ENCODE measurements at places on chromosomes 6 and 20.
A peak's percentile ranks its signal among the peaks of the same experiment; 100 is the strongest.

GRCh38 chr20:4113615-4114603 is 98.6 kb upstream of the RNF24 start:
- no peak for DNase-seq

- DNase-seq, result peak; percentile 55
Measured at GRCh38 chr6:111843347-111844147, 29.7 kb downstream of the FYN start.

- no peak for DNase-seq
Measured at GRCh38 chr20:58392286-58392685, 3.3 kb downstream of the VAPB start.

- DNase-seq, result no peak
Measured at GRCh38 chr6:63236398-63236817, 25.1 kb downstream of the FKBP1C start.

DNA sequence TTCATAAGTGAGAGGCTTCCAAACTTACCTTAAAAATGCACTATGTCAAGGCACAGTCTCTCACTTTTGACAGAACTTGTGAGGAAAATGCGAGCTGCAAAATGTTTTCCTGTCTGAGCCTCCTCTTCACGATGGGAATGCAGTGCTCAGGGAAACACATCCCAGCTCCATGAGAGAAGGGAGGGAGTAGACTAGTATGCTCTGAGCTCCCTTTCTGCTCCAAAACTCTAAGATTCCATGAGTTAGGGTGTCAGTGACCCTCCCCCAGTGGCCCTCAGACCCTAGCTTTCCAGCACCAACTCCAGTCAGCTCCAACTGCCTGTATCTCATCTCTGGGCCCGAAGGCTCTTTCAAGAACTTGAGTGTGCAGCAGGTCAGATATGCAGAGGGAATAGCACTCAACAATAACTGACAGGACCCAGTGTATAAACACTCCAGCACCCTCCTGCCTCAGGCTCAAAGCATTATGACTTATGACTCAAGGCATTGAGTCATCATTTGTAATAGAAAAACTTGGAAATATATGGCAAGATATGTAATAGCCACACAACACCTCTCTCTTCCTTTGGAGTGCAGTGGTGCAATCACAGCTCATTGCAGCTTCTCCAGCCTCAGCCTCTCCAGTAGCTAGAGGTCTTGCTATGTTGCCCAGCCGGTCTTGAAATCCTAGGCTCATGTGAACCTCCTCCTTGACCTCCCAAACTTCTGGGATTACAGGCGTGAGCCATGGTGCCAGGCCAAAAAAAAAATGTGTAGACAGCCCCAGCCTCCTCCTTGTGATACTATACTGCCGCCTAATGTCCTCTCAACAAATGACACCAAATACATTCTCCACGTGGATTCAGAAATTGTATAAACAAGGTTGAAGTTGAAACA is 16.7 kb upstream of the ENTPD6 start:
- no peak for DNase-seq

DNA sequence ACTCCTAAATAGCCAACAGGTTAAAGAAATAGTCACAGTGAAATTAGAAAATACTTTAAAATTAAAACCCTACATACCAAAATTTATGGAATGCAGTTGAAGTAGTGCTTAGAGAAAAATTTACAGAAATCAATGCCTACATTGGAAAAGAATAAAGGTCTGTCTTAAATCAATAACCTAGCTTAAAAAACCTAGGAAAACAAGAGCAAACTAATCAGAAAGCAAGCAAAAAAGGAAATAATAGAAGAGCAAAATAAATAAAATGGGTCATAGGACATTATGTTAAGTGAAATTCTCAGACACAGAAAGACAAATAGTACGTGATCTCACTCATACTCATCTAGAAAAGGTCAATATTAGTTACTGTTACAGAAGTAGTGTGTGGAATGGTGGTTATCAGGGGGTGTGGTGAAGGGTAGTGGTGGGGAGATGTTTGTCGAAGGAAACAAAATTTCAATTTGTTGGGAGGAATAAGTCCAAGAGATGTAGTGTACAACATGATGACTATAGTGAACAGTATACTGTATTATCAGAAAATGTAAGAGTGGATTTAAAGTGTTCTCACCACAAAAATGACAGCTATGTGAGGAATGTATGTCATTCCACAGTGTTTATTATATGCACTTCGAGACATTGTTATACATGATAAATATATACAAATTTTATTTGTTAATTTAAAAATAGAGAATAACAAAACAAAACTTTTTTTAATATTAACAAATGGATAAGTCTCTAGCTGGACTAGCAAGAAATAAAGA is 423.6 kb downstream of the CDH26 start:
- DNase-seq, result no peak

GRCh38 chr20:48919882-48920526 is 1.5 kb upstream of the ARFGEF2 start:
- DNase-seq, result no peak

- DNase-seq, result no peak
Measured at GRCh38 chr6:113750151-113750855, 106.8 kb upstream of the MARCKS start.

GRCh38 chr20:24461848-24462247 is 7.6 kb upstream of the SYNDIG1 start:
- DNase-seq, result no peak

GRCh38 chr6:169263836-169264608 is 10.4 kb upstream of the THBS2 start:
- DNase-seq, result peak; percentile 49

- DNase-seq, result peak; percentile 70
Measured at GRCh38 chr6:157381631-157382621, 936 bp downstream of the ZDHHC14 start.

- no peak for DNase-seq
Measured at GRCh38 chr6:100088009-100088408, 94.0 kb upstream of the MCHR2 start.

- DNase-seq, result peak; percentile 84
Measured at GRCh38 chr6:170262489-170263088, 28.3 kb downstream of the DLL1 start.

- DNase-seq, result no peak
Measured at GRCh38 chr6:10303608-10304506, 111.0 kb downstream of the TFAP2A start.

- DNase-seq, result no peak
Measured at GRCh38 chr6:37524025-37524969, 24.6 kb upstream of the CCDC167 start.

DNA sequence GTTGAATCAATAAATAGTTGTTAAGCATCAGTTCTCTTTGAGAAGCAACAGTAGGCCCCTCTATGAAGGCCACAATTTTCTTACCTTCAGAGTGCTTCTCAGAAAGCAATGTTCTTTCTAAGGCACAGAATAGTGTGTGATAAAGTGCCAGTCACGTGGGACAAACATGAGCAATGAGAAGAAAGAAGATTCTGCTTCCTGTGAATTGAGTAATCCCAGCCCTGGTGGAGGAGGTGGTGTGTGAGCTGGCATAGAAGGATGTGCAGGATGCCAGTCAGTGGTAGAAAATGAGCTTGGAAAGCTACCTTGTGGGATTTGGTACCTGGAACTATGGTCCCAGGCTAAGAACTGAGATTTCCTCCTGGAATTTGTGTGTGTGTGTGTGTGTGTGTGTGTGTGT is 21.7 kb downstream of the KIZ start:
- no peak for DNase-seq

- DNase-seq, result no peak
Measured at GRCh38 chr6:70377372-70377771, 35.9 kb upstream of the FAM135A start.

DNA sequence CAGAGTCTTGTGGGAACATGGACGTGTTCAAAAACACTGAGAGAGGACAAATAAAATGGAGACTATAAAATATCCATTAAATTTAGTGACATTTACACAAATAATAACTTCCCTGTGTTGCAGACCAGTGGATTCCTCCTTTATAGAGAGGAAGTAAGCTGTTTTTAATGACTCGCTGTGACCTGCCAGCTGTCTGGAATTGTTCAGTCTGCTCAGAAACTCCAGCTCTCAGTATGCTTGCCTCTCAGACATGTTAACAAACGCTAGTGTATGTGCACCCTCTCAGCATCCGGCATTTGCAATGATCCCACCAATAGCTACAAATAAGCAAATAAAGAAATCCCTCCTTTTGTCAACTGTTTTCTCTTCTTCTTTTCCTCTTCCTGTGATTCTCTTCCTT is 158.0 kb upstream of the TCF21 start:
- DNase-seq, result no peak

GRCh38 chr6:111951497-111952085 is 78.3 kb upstream of the FYN start:
- DNase-seq, result no peak

GRCh38 chr6:124028117-124028516 is 224.5 kb downstream of the NKAIN2 start:
- no peak for DNase-seq

GRCh38 chr6:28322661-28323060 is 13.3 kb downstream of the ZSCAN31 start:
- no peak for DNase-seq

GRCh38 chr6:105402090-105402938 is 568 bp downstream of the PREP start:
- DNase-seq, result no peak

DNA sequence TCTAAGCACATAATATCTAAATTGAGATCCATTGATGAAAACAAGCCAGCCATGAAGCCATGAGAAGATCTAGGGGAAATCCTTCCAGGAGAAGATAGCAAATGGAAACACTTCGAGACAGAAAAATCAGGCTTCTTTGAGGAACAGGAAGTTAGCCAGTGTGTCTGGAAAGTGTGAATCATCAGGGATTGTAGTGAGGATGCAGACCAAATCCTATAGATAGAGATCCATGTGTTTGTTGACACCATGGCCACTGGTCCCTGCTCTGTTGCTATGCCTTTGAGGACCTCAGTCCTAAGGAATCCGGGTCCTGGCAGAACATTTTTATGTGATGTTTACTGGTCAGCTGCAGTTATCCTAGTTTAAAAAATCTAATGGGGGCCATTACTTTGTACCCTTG is 6.6 kb upstream of the ELOVL2 start:
- DNase-seq, result no peak

GRCh38 chr20:31788578-31788977 is 30.6 kb upstream of the MYLK2 start:
- DNase-seq, result no peak

Measured in globus pallidus (tissue), 1 donor.